ENCODE measurements at places on chromosomes 11 and 22.

DNA sequence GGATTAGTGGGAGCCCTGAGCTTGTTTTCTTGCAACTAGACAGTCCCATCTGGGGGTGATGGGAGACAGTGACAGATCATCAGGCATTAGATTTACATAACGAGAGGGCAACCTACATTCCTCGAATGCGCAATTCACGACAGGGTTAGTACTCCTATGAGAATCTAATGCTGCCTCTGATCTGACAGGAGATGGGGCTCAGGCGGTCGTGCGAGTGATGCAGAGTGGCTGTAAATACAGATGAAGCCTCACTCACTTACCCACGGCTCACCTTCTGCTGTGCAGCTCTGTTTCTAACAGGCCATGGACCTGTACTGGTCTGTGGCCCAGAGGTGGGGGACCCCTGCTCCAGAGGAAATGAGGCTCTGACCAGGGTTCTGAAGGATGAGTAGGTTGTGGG is 125.5 kb downstream of the FBXO7 start:
- no peak for DNase-seq

- no peak for DNase-seq
Measured at GRCh38 chr11:32068134-32068870, 22.6 kb upstream of the RCN1 start.

DNA sequence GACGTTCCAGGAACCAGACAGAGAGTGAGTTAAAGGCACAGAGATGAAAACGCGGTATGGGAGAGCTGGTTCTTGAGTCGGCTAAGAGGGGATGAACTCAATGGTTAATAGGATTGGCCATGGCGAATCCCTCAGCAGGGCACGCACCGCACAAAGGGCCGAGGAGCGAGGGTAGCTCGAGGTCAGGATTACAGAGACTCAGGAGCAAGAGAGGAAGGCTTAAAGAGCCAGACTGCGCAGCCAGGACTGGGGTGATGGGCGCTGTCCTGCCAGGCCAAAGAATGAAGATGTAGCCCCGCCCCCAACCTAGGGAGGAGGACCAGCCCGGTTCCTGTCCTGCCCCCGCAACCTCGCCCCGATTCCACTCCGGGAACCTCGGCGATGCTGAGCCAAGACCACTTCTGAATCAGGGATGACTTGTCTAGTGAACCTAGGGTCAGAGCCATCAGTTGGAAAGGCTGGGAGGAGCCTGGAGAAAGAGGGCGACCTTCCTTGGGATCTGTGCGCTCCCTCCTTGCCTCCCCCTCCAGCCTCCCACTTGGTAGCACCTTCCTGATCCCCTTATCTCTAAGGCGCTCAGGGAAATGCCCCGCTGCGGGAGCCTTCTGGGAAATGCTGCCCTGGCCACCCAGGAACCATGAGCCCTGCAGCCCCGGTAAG is at the start of gene PLEKHB1:
Gene PLEKHB1 (plus strand): TSS at position 610 of the 660 bp plus-strand sequence. CDS start 28 bp downstream, at position 638.
- DNase-seq: no peak

DNA sequence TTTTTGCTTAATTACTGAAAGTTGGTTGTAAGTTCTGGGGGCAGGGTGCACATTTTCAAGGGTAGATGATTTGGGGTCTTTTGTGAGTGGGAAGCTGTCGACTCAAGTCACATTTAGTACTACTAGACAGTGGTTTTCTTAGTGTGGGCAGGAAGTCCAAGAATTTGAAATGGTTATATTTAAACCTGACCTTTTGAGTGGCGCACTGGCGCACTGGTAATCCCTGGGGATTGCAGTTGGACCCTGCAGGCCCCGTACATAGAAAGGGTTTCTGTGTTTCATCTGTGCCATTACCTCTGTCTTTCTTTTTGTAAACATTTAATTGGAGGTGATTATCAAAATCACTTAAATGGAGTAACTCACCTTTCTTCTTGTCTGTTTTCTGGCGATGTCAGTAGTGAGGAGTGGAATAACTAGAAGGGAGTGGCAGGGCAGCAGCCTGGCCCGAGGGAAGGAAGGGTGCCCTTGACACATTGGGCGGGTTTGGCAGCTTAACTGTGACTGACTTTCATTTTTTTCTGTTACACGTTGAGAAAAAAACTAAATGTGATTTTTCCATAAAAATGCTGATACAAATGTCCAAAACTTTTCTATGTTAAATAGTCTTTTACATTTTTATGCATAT is 101.8 kb upstream of the GAL start:
- DNase-seq: peak; percentile 7

DNA sequence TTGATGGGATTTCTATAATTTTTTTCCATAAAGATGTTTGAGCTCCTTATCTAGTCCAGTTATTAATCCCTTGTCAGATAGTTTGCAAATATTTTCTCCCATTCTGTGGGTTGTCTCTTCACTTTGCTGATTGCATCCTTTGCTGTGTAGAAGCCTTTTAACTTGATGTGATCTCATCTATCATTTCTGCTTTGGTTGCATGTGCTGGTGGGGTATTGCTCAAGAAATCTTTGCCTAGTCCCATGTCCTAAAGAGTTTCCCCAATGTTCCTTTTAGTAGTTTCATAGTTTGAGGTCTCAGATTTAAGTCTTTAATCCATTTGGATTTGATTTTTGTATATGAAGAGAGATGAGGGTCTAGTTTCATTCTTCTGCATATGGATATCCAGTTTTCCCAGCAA is 1.7 kb upstream of the IL2RB start:
- no peak for DNase-seq

- DNase-seq: no peak
Measured at GRCh38 chr11:56776809-56777208, 28.3 kb upstream of the OR9G4 start.

GRCh38 chr11:106152013-106152412 is 74.6 kb downstream of the AASDHPPT start:
- peak; percentile 82 for DNase-seq

DNA sequence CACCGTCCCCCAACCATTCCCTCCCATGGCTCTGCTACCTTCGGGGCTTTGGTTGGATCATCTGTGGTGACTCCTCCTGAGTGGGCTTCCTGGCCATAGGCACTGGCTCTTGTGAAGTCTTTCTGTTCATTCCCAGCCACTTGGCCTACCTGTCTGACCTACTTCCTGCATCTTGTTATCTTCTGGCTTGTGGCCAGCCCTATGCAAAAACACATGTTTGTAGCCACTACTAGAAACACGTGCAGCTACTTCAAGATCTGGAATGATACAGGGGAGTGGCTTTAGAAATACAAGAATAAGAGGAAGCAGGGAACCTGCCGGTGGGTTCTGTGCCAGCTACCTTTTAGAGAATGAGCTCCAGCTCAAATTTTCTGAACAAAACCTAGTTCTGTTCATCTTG is 20.9 kb downstream of the RCOR2 start:
- no peak for DNase-seq

DNA sequence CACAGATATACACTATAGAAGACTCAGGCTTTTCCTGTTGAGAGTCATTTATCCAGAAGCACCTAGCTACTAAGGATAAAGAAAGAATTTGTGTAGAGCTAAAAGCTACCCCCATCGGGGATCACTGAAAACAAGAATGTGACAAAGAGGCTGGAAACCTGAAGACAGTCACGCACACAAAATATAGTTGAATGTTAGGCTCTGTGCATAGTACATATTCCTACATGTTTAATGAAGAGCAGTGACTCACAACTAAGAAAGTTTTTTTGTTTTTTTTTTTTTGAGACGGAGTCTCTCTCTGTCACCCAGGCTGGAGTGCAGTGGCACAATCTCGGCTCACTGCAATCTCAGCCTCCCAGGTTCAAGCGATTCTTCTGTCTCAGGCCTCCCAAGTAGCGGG is 8.4 kb downstream of the OR10V1 start:
- no peak for DNase-seq

DNA sequence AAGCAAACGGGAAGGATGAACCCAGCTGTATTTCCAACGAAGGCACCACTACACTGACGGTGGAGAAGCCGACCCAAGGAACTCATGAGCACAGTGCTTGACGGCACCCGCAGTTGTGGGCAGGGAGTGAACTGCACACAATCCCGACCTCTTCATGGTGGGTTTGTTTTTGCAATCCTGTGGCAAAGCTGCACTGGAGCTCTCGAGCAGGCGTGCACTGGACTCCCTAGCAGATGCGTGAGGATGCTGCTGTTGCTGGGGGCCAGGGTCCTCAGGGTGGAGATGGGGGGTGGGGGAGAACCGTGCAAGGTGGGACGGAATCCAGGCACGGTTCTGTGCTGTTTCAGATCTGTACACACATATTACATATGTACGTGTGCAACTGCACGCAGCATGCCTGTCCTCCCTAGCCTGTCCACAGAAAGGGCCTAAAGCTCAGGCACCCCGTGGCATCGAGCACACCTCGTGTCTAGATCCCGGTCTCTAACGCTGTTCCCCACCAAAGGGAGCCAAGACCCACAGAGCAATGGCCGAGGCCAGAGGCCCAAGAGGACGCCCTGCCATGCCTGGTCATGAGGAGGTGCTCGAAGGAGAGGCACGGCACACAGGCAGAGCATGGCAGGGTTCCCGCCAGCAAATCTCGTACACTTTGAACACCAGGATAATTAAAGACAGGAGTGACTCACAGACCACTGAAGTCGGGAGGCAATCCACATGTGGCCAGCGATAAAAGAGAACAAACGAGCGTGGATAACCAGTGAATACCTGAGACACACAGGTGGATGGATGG is 17.6 kb downstream of the ALG12 start:
- DNase-seq: no peak

DNA sequence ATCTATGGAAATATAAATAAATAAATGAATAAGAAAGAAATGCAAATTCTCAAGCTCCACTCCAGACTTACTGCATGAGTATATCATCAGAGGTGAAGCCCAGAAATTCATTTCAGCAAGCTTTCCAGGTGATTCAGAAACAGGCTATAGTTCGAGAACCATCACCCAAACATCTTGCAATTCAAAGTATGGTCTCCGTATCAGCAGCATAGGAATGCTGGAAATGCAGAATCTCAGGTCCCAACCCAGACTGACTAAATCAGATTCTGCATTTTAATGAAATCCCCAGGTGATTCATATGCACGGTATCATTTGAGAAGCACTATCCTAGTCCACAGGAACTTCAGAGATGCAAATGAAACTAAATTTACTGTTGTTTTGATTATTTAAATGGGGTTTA is 95.3 kb downstream of the SERGEF start:
- DNase-seq: peak; percentile 44

GRCh38 chr11:35566885-35567284 is 41.5 kb upstream of the PAMR1 start:
- DNase-seq: no peak

DNA sequence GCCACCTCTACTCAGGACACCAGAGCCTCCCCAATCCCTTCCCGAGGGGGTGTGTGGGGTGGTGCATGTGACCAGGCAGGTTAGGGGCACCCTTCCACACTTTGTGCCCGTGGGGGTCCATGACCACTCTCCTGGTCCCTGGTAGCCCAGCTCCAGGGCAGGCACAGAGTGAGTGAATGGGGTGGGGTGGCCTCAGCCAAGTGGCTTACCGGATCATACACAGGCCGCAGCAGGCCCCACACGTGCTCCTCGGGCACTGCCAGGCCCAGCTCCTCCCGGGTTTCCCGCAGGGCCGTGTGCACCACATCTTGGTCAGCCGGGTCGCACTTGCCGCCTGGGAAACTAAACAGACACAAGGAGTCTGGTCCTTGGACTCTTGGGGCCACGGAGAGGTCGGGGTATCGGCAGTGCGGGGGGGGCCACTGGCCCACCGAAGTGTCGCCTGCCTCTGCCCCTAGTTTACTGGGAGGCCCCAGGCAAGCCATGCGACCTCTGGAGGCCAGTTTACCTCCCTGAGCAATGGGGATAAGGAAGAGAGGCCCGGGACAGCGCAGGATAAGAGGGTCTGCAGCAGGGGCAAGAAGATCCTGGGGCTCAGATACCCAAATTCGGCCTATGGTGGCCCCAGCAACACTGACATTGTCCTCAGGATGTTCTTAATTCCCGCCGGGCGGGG is 889 bp downstream of the NUDT8 start:
- DNase-seq: no peak

- DNase-seq: no peak
Measured at GRCh38 chr11:70952191-70952590, 300.2 kb downstream of the SHANK2 start.

DNA sequence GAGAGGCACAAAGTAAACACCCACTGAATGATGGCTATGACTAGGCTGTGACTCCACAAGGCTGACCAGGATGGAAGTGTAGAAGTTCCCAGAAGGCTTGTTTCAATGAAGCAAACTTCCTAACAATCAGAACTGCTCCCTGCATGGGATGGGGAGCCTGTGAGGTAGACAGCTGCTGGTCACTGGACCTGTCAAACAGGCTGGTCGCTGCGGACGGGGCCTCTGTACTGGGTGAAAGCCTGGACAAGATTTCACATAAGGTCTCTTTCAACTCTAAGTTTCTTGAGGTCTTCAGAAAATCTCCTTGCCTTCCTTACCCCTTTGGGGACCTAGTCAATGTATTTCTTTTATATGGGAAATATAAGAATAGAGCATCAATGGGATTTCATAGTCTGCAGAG is 438.2 kb downstream of the BUD13 start:
- DNase-seq: no peak

- no peak for DNase-seq
Measured at GRCh38 chr11:35825386-35825785, 118.5 kb upstream of the LDLRAD3 start.

- DNase-seq: no peak
Measured at GRCh38 chr11:8826901-8827560, 84.0 kb upstream of the AKIP1 start.

GRCh38 chr11:69718147-69718546 is 14.3 kb upstream of the FGF19 start:
- DNase-seq: no peak

GRCh38 chr11:28054821-28055220 is 53.1 kb downstream of the KIF18A start:
- no peak for DNase-seq

- peak; percentile 53 for DNase-seq
Measured at GRCh38 chr11:125165111-125165842, 726 bp downstream of the PKNOX2 start.

DNA sequence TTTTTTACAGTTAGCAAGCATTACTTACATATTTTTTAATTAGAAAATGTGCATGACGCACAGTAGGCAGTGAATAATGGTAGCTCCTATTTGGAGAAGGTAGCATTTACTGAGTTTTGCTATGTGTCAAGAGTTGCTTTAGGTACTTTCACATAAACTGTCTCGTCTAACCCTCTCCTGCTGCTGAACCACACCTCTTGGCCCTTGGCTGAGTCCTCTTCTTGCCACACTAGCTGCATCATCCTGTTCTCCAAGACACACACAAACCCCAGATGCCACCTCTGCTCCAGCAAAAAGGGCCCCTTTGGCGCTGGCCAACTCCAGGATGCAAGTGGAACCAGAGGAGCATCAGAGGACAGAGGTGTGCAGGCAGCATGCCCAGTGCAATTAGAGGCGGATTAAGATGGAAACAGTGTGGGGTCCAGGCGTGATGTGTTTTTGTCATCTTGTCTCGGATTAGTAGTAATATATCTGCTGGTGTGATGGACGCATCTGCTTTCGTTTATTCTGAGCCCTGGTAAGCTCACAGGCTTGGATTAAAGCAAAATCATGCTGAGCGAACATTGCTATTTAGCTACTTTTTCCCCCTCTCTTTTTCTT is 367.0 kb upstream of the CADM1 start:
- DNase-seq: no peak
